HAP-1 (cell line): ENCODE measurements at places on chromosomes 12 and 14.

DNA sequence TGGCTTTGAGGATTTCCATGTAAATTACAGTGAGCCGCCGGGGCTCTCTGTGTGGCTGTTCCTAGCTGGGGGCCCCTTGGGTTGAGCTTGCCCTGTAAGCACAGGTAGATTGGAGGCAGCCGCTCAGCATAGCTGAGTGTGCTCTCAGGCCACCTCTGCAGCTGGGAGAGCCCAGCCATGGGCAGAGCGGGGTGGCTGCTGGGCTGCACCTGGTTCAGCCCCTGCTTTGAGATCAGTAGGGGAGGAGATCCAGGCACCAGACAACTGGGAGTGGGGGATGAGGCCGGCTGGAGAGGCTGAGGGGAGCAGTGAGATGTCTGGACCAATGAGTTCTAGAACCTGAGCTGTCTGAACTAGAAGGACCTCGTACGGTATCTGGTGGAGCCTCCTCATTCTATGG lies 44.8 kb downstream of the CACNA1C start:
- DNase-seq, result no peak

GRCh38 chr12:89384807-89385206 lies 32.5 kb upstream of the DUSP6 start:
- DNase-seq, result no peak

- DNase-seq, result peak; percentile 90
Measured at GRCh38 chr12:112602150-112602549, 183.4 kb downstream of the PTPN11 start.

DNA sequence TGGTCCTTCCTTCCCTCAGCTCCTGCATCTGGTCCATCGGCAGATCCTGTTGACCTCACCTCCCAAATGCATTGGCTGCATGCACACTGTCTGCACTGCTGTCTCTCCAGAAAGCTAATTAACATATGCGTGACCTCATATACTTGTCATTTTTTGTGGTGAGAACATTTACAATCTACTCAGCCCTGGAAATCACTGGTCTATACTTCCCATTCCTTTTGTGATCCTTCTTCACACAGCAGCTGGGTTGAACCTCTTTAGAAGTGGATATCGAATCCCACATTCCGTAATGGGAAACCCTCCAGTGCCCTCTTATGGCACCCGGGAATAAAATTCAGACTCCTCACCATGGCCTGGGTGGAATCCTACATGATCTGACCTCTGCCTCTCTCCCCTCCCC lies 45.0 kb downstream of the SMOC1 start:
- DNase-seq, result no peak

DNA sequence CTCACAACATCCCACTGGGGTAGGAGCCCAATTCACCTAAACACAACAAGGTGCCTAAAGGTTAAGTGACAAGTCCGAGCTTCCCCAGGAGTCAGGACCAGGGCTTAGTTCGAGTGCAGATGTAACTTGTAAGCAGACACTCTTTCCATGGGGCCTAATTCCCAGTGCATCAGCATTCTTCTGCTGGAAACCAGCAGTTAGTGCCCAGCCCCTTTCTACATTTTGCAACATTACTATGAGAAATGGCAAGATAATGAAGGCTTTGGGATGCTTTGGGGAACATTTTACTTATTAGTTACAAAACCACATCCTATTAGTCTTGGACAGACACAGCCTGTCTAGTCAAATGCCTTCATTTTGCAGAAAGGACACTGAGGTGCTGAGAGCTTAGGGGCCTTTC lies 179.8 kb downstream of the CALM1 start:
- no peak for DNase-seq

GRCh38 chr12:124384299-124384894 lies 89.5 kb downstream of the RFLNA start:
- no peak for DNase-seq

DNA sequence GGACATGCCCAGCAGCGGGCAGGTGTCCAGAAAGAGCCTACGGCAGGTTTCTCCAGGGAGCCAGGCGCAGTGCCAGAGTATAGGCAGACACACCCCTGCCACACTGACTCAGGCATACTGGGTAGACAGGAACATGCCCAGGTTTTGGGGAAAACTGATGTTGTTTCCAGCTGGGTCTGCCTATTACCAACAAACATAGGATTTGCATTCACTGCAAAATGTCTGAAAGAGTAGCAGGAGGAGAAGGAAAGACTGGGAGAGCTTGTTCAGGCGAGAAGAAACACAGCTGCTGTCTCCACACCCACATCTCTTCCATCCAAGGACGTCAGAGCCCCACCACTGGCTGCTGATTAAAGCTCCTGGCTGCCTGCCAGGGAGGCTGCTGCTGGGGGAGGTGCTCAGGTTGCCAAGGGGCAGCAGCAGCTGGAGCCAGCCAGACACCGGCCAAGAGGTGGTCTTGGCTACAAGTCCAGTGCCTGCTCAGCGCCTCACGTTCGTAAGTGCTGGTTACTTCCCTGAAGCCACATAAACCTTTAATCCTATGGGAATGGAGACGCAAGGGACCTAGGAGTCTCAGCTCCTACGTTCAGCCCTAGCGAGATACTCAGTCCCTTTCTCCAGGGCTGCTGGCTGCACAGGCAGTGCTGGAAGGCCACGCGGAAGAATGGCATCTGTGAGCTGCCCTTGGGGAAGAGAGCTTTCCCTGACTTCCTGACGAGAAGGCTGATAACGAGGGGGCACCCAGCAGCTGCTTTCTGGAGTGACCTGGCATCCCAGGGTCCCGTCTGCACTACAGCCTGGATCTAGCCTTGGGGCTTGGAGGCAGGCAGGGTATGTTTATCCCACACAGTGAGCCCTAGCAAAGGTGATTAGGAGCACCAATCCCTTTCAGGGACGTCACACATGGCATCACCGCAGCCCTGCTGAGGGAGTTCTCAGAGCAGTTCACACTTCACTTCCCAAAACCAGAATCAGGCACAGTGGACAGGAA lies 58.1 kb downstream of the PLEKHG3 start:
- peak; percentile 24 for DNase-seq

DNA sequence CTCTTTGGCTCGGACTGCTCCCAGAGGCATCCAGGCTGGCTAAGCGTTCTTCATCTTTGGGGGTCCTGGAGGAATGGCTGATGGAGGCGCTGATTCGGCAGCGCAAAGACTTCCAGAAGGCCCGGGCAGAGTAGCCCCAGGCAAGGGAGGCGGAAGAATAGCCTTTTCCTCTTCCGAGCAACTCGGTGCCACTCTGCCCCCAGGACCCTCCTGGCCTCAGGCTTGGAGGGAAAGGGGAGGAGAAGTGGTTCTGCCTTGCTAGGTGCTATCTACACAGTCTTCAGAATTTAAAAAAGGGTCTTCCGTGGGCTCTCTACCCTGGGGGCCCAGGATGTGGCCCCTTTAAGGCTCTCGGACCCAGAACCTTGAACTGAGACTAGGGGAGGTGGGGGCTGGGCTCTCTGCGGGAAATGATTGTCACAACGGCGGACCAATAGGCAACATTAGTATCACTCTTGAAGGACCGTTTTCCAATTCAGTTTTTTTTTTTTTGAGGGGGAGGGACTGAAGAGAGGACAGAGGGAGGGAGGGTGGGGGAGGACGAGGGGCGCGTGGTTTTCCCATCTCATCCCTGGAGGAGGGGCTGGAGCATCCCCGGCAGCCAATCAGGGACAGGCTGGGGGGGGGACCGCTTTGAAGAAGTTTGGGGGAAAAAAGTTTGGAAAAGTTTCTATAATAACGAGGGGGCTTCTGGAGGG lies at the start of gene NFATC4:
NFATC4 (plus strand) TSS at position 671 of the 698 bp plus-strand sequence. CDS start 157 bp downstream, outside the sequence.
- DNase-seq, result peak; percentile 90
